ENCODE measurements at places on chromosomes 2 and 18. TPM values are rescaled to one million over a fixed set of nuclear protein-coding genes. Genes with fewer than 3 reads are reported as not detected.

GRCh38 chr2:165623161-165623560 lies 153.7 kb downstream of the CSRNP3 start:
- DNase-seq, result no peak

GRCh38 chr2:60313470-60314172 lies 239.8 kb downstream of the BCL11A start:
- DNase-seq, result no peak

- no peak for DNase-seq
Measured at GRCh38 chr2:47528455-47528854, 125.5 kb downstream of the MSH2 start.

GRCh38 chr2:216139884-216140283 lies 30.7 kb downstream of the XRCC5 start:
- DNase-seq, result peak; percentile 7

GRCh38 chr2:96565111-96565510 lies 28.6 kb downstream of the ARID5A start:
- no peak for DNase-seq

GRCh38 chr2:28009732-28010131 lies 119.2 kb downstream of the BABAM2 start:
- DNase-seq, result peak; percentile 18

DNA sequence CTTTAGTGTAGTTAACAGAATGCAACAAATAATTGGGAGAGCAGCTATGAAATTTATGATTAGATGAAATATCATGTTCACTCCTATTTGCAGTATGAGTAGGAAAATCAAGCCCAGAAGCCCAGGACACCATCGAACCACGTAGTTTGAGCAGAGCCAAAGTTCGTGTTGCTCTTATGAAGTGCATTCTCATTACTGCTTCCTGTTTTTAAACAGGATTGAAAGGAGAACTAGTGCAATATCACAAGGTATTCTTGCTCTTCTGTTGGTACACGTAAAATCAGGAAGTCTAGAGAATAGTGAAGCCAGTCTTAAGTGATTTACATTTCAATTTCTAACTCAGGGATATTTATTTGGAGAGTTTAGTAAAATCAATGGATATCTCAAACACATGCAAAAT lies 21.1 kb downstream of the ARHGAP15 start:
- DNase-seq, result no peak

DNA sequence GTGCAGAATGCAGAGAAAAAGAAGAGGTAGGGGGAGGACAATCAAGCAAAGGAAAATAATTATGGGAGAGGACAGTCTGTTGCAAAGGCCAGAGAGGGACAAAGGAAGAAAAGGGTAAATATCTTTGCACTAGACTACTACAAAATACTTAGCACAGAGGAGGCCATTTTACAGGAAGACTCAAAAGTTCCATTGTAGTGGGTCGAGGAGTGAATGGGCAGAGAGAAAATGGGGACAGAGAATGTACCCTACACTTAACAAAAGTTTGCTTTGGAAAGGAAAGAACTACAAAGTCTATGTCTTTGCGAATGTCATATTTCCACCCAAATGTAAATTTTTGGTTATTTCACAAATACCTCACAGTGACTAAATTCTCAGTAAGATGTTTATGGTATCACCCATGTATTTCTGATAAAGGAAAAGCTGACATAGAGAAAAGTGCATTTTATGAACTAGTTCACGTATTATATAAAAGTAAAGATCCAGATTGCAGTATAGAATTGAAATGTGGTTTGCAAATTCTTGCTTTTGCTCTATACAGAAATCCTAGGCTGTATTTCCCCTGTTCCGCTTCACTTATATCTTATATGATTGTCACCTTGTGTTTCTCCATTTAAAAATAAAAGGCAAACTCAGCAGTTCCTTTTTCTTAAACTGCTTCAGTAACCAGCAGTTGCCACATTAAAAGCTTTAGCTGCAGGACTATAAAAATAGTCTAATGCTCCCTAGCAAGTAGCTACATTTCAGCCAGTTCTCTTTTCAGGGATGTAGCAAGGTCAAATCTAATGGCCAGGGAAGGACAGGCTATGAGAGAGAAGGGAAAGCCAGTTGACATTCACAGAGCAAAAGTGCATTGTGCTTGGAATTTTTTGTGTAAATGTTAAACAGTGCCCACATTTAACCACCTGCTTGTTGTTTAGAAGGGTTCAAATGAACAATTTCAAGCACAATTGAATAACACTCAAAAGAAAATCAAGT lies 79.7 kb upstream of the CYTIP start:
- no peak for DNase-seq

GRCh38 chr2:14641116-14641515 lies 8.6 kb downstream of the LRATD1 start:
- no peak for DNase-seq

Gene KCMF1
- total RNA-seq, result 23.8 TPM

Gene GALNT13
- total RNA-seq, result not detected

Gene ADAM23
- 1.1 TPM for total RNA-seq

Gene KYNU
- 11.7 TPM for total RNA-seq

Gene MFSD6
- 20.9 TPM for total RNA-seq

Gene DTNA
- 12.1 TPM for total RNA-seq

Measured in Daoy (cell line).